ENCODE measurements at places on chromosomes 5 and 9. TPM values are rescaled to one million over a fixed set of nuclear protein-coding genes. Genes with fewer than 3 reads are reported as not detected.

FOXD4L5 gene
- 0.11 TPM for total RNA-seq

ADGRD2 gene
- not detected for total RNA-seq

CBY3 gene
- total RNA-seq: not detected

UBE2QL1 gene
- 0.16 TPM for total RNA-seq

PKD2L2 gene
- not detected for total RNA-seq

F12 gene
- total RNA-seq: 23.9 TPM

SPINK13 gene
- not detected for total RNA-seq
